ENCODE measurements at places on chromosomes 3 and 15.

GRCh38 chr3:43742920-43743319, 52.2 kb downstream of the ABHD5 start:
- no peak for DNase-seq

DNA sequence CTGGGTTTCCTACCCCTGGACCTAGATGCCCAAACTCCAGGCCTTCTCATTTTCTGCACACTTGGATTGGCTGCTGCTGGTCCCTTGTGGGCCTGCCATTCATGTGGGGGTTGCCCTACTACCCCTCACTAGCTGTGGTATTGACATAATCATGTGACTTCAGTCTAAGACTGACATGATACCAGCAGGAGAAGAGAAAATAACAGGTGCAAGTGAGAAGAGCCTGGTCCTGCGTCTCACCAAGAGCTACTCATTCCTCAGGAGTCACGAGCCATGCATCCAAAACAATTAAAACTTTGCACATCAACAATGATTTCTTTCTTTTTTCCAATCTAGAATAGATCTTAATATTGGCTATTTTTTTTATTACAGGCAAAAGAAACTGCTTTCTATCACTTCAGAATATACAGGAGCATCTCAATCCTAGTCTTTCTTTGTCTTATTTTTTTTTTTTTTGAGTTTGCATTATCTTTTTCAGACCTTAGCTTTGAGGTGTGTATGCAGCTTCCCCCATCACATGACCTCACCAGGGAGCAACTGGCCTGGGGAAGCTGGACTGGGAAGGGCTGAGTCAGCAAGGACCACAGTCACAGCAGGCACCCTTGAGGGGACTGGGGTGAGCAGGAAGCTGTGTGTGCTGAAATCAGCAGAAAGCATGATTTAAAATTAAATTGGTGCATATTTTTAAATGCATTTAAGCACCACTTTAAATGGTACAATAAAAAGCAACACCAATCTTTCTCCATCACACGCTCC, 27.6 kb downstream of the SLC9A9 start:
- no peak for DNase-seq

DNA sequence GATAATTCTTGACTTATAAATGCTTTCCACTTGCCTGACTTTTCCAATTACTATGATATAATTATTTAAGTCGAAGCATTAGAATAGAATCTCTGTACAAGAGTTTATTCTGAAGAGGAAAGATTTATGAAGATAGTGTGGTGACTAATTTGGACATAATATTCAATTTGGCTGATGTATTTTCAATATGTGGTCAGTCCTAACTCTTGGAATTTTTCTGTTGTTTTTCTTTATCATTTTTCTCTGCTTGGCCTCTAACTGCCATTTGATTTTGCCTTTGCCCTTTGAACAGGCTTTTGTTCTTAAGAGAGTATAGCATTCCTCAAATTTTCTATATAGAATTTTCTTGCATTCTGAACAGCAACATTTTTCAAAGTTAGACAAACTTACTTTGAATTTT, 2.6 kb upstream of the MDFIC2 start:
- DNase-seq, result no peak

- no peak for DNase-seq
These were observed 37.6 kb upstream of the EPHA6 start for GRCh38 chr3:96776818-96777217.

DNA sequence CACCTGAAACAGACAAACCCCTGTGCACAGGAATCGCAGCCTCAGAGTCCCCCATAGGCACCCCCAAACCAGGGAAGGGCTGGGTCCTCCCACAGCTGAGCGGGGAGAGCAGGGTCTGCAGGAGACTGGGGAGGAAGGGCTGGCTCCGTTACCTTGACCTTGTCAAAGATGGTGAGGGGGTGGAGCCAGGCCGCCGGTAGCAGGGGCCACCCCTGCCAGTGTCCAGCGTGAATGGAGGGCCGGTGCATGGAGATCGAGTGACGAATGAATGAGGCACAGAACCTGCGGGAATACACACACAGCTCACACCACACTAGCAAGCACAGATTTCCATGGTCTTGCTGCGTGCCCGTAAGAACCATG, 102.2 kb downstream of the TMEM266 start:
- DNase-seq, result no peak

DNA sequence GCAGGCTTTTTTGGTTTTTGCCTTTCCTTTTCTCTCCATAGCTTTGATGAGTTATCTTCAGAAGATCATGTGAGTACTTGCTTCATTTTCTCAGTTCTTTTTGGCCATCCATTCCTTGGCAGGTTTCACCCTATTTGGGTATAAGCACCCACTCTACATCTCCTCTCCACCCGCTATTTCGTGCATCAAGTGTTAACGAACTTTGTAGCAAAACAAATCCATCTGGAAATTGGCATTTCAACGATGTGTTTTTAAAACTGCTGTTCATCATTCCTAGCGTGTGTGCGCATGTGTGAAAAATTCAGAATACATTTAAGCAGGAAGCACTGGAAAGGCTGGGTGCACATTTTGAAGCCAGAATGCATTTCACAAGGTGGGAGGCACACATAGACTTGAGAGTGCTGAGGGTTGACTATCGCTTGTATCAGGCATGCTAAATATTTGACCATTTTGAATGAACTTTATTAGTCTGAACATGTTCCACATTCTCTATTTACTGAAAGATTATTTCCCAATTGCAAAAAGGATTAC, 89.7 kb upstream of the FHIT start:
- no peak for DNase-seq

DNA sequence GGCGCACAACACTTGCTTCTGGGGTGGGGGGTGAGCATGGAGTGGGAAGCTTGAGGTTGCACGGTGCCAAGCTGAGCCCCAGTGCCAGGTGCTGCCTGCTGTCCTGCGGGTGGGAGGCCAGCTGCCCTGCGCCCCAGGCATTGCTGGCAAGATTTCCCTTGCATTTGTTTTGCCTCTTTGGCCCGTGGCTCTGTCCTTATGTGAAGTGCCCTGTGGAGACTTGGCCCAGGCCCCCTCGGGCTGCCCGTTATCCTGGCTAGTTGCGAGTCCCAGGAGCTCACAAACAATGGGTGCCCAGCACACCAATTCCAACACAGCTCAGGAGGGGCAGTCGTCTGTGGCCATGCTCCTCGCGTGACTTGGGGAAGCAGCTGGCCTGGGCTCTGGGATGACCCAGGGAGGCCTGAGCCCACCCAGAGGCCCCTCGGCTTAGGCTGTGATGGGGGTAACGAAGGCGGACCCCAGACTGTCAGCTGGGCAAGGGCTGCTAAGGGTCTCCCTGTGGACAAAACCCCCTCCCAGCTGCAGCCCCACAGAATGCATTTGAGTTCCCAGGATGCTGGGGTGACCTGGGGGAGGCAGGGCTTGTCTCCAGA, 5.9 kb downstream of the C3orf22 start:
- no peak for DNase-seq

DNA sequence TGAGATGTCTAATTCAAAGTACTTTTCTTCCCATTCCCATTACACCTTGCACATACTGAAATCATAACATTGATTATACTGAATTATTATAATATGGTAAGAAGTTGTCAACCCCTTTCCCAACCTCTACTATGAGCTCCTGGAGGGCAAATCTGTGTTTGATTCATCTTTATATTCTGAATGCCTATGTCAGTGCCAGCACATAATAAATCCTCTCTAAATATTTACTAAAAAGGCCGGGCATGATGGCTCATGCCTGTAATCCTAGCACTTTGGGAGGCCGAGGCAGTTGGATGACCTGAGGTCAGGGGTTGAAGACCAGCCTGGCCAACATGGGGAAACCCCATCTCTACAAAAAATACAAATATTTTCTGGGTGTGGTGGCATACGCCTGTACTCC, 392.5 kb upstream of the CADM2 start:
- no peak for DNase-seq

- no peak for DNase-seq
These were observed 1035.2 kb downstream of the MCTP2 start for GRCh38 chr15:95266451-95267061.

GRCh38 chr3:140363801-140364200, 314.1 kb upstream of the TRIM42 start:
- DNase-seq, result no peak

- DNase-seq, result no peak
These were observed 278.1 kb downstream of the ZPLD1 start for GRCh38 chr3:102712896-102713295.

DNA sequence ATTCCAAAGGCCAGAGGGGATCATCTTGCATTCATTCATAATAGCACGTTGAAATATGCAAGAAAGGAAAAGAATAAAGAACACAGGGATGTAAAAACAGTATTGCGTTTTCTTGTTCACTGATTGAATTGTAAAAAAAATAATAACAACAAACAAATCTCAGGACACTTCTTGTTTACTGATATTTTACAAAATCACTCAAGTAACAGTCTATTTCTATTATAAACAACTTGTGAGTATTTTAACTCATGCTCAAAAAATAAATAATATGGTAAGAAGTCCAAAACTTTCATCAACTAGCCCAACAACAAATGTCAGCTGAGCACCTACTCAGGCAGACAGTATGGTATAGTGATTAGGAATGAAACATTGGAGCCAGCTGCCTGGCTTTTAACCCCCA, 2.2 kb upstream of the GABRG3 start:
- DNase-seq, result no peak

- no peak for DNase-seq
These were observed 46.9 kb downstream of the SATB1 start for GRCh38 chr3:18378218-18378617.

GRCh38 chr15:52207191-52207590, 16.0 kb upstream of the GNB5 start:
- DNase-seq, result no peak

GRCh38 chr3:74639681-74640080, 25.2 kb upstream of the CNTN3 start:
- DNase-seq, result no peak

GRCh38 chr3:82030916-82031315, 269.5 kb upstream of the GBE1 start:
- no peak for DNase-seq

DNA sequence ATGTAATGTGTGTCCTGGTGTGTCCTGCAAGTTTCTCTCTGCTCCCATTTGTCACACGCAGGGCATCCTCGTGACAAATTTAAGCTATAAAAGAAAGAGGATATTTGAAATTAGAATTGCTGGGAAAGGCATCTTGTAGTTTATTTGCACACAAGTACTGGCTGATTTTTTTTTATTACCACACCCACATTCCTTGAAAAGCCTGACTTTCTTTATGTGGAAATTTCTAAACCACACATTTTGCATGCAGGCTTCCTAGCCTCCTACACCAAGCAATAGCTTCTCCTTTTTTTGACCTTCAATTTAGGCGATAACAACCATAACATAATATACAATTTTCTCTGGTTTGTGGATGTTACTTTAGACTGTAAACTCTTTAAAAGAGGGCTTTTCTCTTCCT, 126.1 kb downstream of the SERPINI1 start:
- no peak for DNase-seq

- no peak for DNase-seq
These were observed 67.3 kb upstream of the ST3GAL6 start for GRCh38 chr3:98695796-98696195.

DNA sequence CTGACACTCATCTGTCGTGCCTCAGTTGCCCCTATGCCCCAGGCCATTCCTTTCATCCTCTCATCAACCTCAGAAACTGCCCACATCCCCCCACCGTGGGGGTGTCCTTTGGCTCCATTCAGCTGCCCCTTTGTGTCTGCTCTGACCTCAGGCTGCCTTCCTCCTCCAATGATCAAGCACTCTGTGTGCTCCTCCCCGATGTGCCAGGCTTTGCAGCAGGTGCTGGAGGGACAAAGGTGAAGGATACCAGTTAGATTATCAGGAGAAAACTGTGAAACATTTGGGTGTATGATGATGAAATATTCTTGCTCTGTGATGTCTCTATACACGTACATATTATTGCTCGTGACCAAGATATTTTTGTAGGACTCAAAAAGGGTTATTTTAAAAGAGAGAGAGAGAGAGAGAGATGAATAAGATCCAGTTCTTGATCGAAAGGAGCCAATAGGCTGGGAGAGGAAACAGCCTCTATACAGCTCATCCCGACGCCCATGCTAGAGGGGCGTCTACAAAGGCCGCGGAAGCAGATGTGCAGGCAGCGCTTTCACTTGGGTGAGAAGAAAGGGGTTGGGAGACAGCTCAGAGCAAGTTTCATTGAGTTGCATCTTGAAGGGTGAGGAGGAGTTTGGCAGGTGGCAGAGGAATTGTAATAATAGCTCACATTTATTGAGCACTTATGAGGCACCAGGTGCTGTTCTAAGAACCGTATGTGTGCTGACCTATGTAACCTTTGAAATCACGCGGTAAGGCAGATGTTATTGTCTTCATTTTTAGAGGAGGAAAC, 28.3 kb upstream of the ADCY5 start:
- DNase-seq, result no peak

DNA sequence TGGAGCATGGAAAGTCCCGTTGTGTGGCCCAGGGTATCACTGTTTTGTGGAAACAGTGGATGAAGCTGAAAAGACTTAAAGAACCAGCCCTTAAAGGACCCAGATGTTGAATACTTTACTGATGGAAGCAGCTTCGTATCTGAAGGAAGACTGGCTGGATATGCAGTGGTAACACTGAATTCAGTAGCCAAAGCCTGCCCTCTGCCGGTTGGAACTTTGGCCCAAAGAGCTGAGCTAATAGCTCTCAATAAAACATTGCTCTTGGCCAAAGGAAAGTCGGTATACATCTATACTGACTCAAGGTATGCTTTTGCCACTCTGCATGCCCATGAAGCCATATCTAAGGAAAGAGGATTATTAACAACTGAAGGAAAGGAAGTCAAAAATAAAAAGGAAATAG, 885.4 kb downstream of the PDCD6IP start:
- DNase-seq, result no peak
